AG08396 (cell line): ENCODE measurements at places on chromosomes 7 and 10.

- DNase-seq: no peak
Observed at GRCh38 chr7:120926943-120927346, 23.6 kb upstream of the ING3 start.

DNA sequence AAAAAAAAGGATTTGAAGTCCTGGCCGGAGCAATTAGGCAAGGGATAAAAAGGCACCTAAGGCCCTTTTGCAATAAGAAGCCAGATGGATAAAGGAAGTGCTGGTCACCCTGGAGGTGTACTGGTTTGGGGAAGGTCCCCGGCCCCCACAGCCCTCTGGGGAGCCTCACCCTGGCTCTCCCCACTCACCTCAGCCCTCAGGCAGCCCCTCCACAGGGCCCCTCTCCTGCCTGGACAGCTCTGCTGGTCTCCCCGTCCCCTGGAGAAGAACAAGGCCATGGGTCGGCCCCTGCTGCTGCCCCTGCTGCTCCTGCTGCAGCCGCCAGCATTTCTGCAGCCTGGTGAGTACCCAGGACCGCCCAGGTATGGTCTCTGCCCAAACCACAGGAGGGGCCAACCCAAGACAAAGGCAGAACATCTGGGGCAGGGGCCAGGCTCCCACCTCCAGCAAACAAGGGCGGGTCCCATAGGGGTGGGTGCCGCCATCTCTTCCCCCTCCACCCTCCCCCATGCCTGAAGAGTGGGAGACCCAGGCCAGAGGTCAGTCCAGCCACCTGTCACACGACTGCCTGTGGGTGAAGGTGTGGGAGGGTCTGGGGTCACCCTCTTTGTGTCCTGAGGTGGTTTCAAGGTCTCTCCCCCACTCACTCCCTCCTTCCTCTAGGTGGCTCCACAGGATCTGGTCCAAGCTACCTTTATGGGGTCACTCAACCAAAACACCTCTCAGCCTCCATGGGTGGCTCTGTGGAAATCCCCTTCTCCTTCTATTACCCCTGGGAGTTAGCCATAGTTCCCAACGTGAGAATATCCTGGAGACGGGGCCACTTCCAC lies at the start of gene PILRB:
PILRB (plus strand) TSS at position 91 of the 830 bp plus-strand sequence; CDS start at position 277, 186 bp downstream.
- DNase-seq: no peak

GRCh38 chr7:101856473-101857357 lies 39.3 kb downstream of the CUX1 start:
- peak; percentile 89 for DNase-seq

- DNase-seq: no peak
Observed at GRCh38 chr10:35378541-35379210, 42.4 kb downstream of the CCNY start.

GRCh38 chr10:125043841-125044658 lies 102.1 kb downstream of the ZRANB1 start:
- no peak for DNase-seq

DNA sequence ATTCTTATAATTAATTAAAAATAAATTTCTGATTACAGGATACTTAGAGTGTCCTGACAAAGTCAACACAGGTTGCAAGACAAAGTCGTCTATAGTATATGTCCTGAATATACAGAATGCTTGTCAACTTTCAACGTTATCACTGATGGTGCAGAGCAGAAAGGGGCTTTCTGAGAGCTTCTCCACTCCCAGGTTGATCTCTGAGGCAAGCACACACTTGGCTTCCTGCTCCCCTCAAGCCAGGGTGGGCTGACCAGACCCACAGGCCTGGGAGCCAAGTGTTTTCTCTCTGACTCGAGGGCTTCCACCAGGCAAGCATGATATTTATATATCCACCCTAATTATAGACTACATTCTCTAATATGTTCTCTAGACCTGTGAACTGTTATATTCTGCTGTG lies 448.9 kb downstream of the SH2D4B start:
- DNase-seq: no peak

GRCh38 chr10:100967332-100967731 lies 2.0 kb upstream of the SEMA4G start:
- DNase-seq: no peak

GRCh38 chr10:86400705-86401587 lies 34.4 kb upstream of the GRID1 start:
- peak; percentile 73 for DNase-seq

DNA sequence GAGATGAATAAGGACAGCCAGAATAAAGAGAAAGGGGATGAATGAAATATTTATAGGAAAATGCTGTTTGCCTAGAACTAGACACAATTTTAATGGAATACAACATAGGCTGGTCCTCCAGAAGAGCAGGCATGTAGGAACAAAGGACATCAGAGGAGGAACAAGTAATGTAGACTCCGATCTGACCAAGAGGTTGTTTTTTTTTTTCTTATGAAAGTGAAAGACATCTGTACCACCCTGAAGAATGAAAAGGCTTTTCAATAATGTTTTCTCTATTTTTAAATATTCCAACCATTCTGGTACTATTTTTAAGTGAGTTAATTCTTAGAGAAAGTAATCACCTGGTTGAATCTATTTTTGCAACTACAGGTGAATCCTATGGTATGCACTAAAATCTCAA lies 136.9 kb upstream of the PTN start:
- no peak for DNase-seq
